ENCODE measurements at places on chromosomes 16 and 17.

DNA sequence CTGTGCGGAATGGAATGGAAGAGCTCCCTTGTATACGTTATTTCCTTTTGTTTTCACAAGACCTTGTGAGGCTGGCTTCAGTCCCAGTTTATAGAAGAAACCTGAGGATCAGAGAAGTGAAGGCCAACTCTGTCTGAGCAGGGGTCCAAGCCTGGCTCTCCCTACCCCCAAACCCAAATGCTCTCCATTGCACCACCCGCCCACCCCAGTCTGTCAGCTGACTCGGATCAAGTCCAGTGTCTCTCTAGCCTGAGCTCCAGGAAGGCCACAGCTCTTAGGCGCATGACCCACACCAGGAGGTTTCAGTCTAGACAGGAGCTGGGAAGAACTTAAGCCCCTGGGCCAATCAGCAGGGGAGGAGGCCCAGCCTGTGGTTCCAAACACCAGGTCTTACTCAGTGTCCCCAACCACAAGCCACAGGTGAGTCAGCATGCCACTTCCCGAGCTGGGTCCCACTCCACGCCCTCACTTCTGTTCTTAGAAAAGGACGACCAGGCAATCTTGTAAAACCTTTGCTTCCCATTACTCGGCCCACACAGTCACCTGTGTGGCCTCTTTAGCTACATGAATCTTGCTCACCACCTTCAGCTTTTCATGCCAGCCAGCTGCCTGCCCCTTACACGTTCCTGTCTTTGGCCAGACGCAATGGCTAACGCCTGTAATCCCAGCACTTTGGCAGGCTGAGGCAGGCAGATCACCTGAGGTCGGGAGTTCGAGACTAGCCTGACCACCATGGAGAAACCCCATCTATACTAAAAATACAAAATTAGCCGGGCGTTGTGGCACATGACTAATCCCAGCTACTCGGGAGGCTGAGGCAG is 27.8 kb downstream of the TK2 start:
- peak; percentile 100 for DNase-seq

- DNase-seq = peak; percentile 99
These were observed 60.1 kb downstream of the TEX14 start for GRCh38 chr17:58631523-58632323.

GRCh38 chr16:87780385-87780989 is 14.7 kb upstream of the KLHDC4 start:
- peak; percentile 47 for DNase-seq

- DNase-seq = no peak
These were observed 34.1 kb upstream of the CCR7 start for GRCh38 chr17:40599468-40599763.

GRCh38 chr16:67540756-67541155 is 12.1 kb downstream of the RIPOR1 start:
- no peak for DNase-seq

- no peak for DNase-seq
These were observed 20.5 kb upstream of the FAAP100 start for GRCh38 chr17:81572563-81573168.

DNA sequence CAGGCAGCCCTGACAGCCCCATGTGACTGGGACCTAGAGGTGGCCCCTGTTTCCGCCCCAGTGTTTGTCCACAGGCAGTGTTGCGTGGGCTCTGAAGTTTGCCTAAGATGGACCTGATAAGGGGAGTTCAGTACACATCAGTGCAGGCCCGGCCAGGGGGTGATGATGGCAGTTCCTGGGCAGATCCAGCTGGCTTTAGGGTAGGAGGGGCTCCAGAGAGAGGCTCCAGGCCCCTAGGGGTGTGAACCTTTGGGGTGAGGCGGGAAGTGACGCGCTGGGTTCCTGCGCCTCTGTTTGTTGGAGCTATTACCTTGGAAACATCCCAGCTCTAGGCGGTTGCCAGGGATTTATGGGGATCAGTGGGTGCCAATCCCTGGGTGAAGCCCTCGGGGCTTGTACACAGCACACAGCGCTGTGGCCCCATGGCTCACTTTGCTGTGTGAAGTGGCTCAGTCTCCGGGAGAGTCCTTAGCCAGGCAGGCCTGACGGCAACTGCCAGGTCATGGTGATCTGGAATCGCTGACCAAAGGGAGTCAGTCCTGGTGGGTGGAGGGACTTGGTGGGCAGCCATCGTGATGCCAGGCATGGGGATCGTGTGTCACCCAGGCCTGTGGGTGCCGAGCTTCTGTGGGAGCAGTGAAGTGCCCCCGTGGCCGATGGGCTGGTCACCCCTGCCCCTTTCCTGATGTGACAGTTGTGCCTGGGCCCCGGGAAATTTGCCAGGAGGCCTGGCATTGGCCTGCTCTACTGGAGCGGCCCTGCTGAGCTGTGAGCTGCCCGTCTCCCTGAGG is 146.1 kb downstream of the SEC14L1 start:
- peak; percentile 93 for DNase-seq

DNA sequence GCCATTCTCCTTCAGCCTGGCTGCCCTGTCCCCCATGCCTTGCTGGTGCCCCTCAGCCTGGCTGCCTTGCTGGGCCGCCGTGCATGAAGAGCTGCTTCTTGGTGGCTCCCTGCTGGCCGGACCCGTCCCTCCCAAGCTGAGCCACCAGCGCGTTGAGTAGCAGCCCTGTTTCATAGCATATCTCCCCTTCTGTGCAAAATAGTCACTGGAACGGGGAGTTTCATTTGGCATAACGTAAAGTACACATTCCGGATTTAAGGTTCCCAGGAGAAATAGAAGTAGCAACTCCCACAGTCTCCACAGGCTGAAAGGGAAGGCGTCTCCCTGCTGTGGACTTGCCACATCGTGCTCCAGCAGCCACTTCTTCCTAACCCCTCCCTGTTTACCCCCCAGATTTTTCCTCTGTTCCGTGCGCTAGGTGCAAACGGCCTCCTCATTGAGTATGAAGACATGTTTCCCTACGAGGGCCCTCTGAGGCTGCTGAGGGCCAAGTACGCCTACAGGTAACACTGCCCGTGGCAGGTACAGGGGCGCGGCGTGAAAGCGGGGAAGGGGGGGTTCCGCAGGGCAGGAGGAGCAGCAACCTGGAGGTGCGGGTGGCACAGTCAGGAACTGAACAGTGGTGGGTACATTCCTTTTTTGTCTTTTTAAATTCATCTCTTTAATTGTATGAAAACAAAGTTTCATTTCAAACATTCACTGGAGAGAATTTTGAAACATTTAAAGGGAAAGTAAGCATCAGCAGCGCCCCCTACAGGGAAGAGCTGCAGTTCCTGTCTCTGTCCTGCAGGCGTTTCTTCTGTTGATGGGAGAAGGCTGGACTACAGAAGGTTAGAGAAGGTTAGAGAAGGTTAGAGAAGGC is 5.8 kb upstream of the OGFOD3 start:
- DNase-seq = peak; percentile 43

DNA sequence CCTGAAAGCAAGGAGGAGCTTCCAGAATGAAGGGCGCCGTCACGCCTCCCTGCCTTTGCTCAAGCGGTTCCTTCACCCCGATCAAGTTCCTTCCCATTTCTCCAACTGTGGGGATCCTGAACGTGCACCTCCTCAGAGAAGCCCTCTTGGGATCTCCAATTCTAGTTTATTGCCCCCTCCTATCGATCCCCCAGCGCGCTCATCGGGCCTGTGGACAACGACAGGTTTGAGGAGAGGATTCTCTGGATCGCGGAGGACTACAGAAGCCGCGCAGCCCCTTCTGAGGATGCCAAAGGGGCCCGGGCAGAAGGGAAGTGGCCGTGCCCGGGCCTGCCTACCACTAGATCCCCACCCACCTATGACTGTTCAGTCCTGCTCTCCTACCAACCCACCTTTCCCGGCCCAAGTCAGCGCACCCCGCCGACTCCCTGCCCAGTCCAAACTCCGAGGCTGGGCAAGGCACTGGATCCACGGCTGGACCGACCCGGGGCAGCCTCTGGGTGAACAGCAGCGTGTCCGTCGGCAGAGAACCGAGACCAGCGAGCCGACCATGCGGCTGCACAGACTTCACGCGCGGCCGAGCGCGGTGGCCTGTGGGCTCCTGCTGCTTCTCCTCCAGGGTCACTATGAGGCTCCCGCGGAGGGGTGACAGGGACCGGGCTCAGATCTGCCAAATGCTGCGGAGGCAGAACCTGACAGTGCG is 12.8 kb upstream of the CES3 start:
- peak; percentile 20 for DNase-seq
